Breast epithelium (tissue), 4 donors: ENCODE measurements at places on chromosomes 4 and X. TPM values are rescaled to one million over a fixed set of nuclear protein-coding genes. Genes with fewer than 3 reads are reported as not detected.

DNA sequence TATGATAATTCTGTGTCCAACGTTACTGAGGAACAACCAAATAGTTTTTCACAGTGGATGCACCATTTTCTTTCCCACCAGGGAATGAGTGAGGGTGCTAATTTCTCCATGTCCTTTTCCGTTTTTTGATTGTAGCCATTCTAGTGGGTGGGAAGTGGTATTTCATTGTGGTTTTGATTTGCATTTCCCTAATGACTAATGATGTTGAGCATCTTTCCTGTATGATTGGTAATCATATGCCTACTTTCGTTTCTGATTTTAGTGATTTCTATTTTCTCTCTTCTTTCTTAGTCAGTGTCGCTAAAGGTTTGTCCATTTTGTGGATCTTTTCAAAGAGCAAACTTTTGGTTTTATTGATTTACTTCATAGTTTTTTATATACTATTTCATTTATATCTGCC, 32.1 kb upstream of the TEX13D start:
- H3K27ac ChIP-seq, result no peak overlapping the region
- no peaks in the 10 kb centered on the region for H3K36me3 ChIP-seq
- H3K27me3 ChIP-seq, result peaks cover 3% of the 10 kb centered on the region
- DNase-seq, result no peak
- H3K4me1 ChIP-seq, result no peaks in the 10 kb centered on the region

GRCh38 chr4:139763672-139764071, 98.1 kb downstream of the MGST2 start:
- no peaks in the 10 kb centered on the region for H3K27me3 ChIP-seq
- H3K4me3 ChIP-seq, result peak overlapping the region; percentile 34
- no peak overlapping the region for H3K27ac ChIP-seq
- no peak for DNase-seq

The SOD3 gene
- 131 TPM for total RNA-seq

- no peaks in the 10 kb centered on the region for H3K36me3 ChIP-seq
- H3K4me1 ChIP-seq, result no peaks in the 10 kb centered on the region
- no peak for DNase-seq
- H3K27ac ChIP-seq, result no peak overlapping the region
Observed at GRCh38 chr4:156929386-156930105, 42.1 kb downstream of the PDGFC start.

The ATP1B4 gene
- not detected for total RNA-seq

DNA sequence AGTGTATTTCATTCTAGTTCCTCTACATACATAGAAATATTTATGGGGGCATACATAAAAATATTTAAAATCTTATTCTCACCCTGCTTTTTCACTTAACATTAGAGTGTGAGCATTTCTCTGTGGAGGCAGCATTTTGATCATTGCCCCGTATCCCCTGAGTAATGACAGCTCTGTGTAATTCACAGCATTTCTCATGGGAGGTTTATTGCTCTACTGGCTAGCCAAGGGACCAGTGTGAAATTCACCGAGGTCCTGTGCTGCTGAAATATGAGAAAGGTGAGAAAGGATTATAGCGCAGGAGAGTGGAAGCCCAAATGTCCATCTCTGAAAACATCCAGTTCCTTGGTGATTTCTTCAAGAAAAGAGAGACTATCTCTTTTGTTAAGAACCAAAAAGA, 22.9 kb downstream of the PDGFC start:
- H3K4me1 ChIP-seq, result no peaks in the 10 kb centered on the region
- H3K27me3 ChIP-seq, result no peaks in the 10 kb centered on the region
- no peak overlapping the region for H3K27ac ChIP-seq
- no peak for DNase-seq

DNA sequence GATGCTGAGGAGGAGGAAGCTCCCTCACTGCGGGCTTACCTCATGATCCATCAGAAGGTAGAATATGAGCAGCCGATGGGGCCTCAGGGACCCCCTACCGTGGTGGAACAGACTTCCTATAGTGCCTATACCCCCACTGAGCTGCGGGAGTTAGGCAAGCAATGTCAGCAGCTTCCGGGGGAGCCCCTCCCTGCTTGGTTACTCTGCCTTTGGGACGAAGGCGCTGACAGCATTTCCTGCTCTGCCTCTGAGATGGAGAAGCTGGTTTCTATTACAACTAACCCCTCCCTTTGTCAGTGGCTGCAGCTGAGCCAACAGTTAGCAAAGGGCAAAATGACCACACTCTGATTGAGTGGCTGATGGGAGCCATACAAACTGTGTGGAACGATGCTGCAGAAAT, 430.7 kb downstream of the IDS start:
- no peak overlapping the region for H3K4me3 ChIP-seq
- DNase-seq, result no peak
- H3K4me1 ChIP-seq, result no peaks in the 10 kb centered on the region
- no peaks in the 10 kb centered on the region for H3K36me3 ChIP-seq
- no peak overlapping the region for H3K27ac ChIP-seq
- H3K27me3 ChIP-seq, result no peaks in the 10 kb centered on the region

DNA sequence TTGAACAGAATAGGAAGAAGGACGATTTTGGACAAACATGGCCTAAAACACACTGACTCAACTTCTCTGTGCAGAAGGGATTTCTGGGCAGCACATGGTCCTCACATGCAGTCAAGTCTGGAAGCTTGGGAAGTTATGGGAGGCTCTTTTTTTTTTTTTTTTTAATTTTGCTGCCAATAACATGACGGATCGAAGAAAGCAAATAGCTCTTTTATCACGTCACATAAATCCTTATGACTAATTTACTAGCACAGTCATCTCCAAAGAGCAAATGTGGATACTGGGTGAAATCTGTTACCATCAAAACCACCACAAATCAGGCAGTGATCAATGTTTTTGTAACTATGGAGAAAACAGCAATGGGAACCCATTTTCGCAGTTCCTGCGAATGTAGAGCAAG, 193.3 kb upstream of the FAM9B start:
- H3K36me3 ChIP-seq, result no peaks in the 10 kb centered on the region
- no peaks in the 10 kb centered on the region for H3K4me1 ChIP-seq
- no peak overlapping the region for H3K4me3 ChIP-seq
- DNase-seq, result no peak
- H3K27ac ChIP-seq, result no peak overlapping the region

The GC gene
- total RNA-seq, result not detected

DNA sequence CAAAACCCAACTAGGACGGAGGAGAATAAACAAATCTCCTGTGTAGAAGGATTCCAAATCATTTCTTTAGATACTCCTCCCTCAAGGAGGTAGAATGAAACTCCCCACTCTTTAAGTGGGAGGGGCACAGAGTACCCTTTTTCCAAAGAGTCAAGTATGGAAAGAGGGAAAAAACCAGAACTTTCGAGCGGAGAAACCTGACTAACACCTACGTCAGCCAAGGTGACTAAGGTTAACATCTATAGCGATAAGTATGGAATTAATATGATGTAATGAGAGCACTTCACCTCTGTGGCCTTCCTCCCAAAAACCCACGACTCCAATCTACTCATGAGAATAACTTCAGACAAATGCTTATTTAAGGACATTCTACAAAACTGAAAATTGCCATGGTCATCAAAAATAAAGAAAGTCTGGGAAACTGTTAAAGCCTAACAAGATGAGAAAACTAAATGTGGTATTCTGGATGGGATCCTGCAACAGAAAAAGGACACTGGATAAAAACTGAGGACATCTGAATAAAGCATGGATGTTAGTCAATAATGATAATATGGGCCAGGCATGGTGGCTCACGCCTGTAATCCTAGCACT, 157.0 kb upstream of the MAP3K15 start:
- no peak overlapping the region for H3K27ac ChIP-seq
- no peaks in the 10 kb centered on the region for H3K27me3 ChIP-seq
- H3K4me1 ChIP-seq, result no peaks in the 10 kb centered on the region
- H3K4me3 ChIP-seq, result no peak overlapping the region
- DNase-seq, result no peak

The XAGE2 gene
- total RNA-seq, result not detected

The CFP gene
- 3.3 TPM for total RNA-seq

DNA sequence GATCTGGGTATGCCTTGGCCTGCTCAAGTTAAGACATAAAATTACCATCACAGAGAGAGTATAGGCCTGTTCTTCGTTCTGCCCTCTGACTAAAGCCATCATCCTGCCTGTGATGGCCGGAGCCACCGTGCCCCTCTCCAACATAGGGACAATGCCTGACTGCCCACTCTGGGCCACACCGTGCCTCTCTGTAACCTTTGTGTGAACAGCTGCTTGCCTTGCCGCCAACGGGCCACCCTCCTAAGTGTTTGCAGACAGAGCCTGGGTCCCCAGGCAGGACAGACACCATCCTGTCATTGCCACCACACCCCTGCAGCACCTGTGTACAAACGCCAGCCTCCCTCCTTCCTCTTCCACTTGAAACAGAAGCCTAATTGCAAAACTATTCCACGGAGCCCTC, 298.7 kb upstream of the TENM3 start:
- no peak overlapping the region for H3K4me3 ChIP-seq
- no peaks in the 10 kb centered on the region for H3K4me1 ChIP-seq
- H3K36me3 ChIP-seq, result no peaks in the 10 kb centered on the region
- DNase-seq, result no peak

The CENPVL3 gene
- not detected for total RNA-seq

DNA sequence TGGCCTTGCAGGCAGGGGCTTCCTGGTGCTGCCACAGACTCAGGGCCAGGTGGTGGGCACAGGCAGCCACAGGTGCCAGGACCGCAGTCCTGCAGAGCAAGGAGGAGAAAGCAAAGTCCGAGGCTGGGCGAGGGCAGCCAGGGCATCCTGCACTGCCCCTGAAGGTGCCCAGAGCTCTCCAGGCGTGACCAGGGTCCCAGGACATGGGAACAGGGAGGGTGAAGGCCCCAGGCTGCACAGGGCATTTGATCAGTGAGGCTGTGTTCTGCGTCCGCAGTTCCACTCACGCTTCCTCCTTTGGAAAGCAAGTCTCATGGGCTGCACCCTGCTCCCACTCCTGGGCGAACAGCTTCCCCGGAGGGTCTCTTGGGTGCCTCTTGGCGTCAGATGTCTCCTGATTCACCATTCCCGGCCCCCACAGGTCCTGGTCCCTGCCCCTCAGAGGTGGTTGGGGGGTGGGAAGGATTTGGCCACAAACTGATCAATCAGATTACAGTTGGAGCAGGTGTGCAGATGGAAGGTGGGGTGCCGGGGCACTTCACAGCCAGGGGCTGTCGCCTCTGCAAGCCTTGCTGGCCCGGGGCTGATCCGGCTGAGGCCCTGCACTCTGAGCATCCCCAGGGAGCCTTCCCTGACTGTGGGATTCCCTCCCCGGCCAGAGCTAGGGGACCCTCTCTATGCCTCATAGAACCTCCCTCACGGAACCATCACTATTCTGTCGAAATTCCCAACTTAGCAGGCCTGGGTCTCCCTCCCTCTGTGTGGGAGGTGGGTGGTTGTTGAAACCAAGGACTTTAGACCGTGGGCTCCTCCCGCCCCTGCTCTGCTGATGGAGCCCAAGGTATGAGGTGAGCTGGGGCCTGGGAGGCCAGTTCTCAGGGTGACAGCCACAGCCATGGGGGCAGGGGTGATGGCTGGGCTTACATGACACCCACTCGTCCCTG, 3.3 kb downstream of the SH3TC1 start:
- H3K27ac ChIP-seq, result no peak overlapping the region
- no peak for DNase-seq
- peak overlapping the region; percentile 53 for H3K4me3 ChIP-seq
- H3K4me1 ChIP-seq, result no peaks in the 10 kb centered on the region

DNA sequence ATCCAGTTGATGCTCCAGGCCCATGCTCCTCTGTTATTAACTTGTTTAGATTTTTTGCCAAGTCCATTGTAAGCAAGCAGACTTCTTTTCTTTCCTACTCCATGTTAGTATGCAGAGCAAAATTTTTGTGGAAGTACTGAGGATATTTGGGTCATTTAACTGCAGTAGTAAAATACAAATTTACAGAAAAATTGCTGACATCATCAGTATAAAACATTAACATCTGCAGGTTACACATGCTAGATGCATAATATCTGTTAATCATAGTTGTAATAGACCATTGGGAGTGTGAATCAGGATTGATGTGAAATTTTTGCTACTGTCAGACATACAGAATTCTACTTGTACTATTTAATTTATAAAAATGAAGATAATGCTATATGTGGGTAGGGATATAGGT, 454.1 kb upstream of the CXorf51B start:
- no peaks in the 10 kb centered on the region for H3K27me3 ChIP-seq
- H3K36me3 ChIP-seq, result no peaks in the 10 kb centered on the region
- DNase-seq, result no peak

The ANOS1 gene
- total RNA-seq, result 10.6 TPM
